ENCODE measurements at places on chromosomes 11 and 22.

GRCh38 chr11:123799438-123799837, 6.7 kb downstream of the OR6M1 start:
- DNase-seq, result no peak

GRCh38 chr11:94650756-94651155, 83.6 kb downstream of the PIWIL4 start:
- DNase-seq, result no peak

GRCh38 chr11:65584723-65585171, 8.9 kb downstream of the EHBP1L1 start:
- no peak for DNase-seq

- no peak for DNase-seq
These were observed 113.2 kb upstream of the RAG2 start for GRCh38 chr11:36711104-36711825.

- DNase-seq, result no peak
These were observed 53.0 kb downstream of the MICAL2 start for GRCh38 chr11:12163181-12163941.

GRCh38 chr22:19807161-19807913, 46.8 kb downstream of the TBX1 start:
- no peak for DNase-seq

DNA sequence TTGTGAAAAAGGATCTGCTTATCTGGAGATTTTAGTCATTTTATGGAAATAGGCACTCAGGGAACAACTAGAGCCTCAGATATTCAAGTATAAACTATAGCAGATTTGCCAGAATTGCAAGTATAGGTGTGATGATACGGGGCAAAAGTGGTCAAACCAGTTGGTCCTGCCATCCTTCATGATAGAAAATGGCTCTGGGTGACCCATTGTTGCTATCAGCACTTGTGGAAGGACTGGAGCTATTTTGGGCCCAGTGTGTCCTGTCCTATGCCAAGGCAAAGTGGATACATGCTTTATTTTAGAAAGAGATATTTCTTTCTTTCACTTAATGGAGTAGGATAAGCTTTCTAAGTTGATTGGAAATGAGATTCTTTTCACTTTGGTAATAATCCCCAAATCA, 85.2 kb downstream of the PPP6R3 start:
- peak; percentile 24 for DNase-seq

DNA sequence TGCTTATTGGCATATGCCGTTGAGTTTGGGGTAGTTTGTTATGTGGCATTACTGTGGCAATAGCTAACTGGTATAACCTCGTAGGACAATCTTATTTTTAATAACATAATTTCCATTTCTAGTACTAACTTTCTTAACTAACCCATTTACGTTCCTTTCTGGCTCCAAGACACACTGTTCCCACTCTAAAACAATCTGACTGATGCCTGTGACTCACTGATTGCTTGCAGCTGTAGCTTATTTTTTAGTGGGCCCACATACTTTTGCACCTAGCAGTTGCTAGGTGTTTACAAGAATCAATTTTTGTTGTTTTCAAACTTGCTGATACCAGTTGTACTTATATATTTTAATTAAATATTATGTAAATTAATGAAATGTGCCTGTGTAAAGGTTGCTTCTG, 52.2 kb downstream of the FAT3 start:
- no peak for DNase-seq

Measured in NCI-H2029 (cell line).